ENCODE measurements at places on chromosomes 5 and 9. TPM values are rescaled to one million over a fixed set of nuclear protein-coding genes. Genes with fewer than 3 reads are reported as not detected.

GRCh38 chr9:116149844-116150243 lies 3.7 kb upstream of the PAPPA start:
- no peak for DNase-seq

GRCh38 chr9:122477346-122477745 lies 380 bp downstream of the OR1J1 start:
- DNase-seq = no peak

DNA sequence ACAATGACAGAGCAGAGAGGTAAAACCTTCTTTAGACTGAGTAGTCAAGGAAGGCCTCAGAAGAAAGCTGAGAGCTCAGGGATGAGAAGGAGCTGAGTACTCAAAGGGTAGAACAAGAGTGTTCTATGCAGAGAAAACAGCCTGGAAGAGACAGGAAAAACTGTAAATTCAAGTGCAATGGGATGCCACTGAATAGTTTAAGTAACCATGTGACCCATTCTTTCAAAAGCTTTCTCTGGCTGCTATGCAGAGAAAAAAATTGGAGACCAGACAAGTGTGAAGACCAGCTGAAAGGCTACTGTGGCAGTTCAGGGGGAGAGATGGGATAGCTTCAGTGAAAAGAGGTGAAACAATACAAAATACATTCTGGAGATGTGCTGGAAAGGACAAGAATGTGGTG lies 61.3 kb upstream of the RNF38 start:
- DNase-seq = peak; percentile 16

- peak; percentile 43 for DNase-seq
Measured at GRCh38 chr9:87381050-87381711, 116.5 kb upstream of the DAPK1 start.

The MED22 gene
- 19.9 TPM for polyA plus RNA-seq

GRCh38 chr5:99901972-99902371 lies 633.2 kb upstream of the FAM174A start:
- no peak for DNase-seq
